Mesenteric fat pad (tissue), 1 donor: ENCODE measurements at places on chromosomes 4 and X. TPM values are rescaled to one million over a fixed set of nuclear protein-coding genes. Genes with fewer than 3 reads are reported as not detected.

DNA sequence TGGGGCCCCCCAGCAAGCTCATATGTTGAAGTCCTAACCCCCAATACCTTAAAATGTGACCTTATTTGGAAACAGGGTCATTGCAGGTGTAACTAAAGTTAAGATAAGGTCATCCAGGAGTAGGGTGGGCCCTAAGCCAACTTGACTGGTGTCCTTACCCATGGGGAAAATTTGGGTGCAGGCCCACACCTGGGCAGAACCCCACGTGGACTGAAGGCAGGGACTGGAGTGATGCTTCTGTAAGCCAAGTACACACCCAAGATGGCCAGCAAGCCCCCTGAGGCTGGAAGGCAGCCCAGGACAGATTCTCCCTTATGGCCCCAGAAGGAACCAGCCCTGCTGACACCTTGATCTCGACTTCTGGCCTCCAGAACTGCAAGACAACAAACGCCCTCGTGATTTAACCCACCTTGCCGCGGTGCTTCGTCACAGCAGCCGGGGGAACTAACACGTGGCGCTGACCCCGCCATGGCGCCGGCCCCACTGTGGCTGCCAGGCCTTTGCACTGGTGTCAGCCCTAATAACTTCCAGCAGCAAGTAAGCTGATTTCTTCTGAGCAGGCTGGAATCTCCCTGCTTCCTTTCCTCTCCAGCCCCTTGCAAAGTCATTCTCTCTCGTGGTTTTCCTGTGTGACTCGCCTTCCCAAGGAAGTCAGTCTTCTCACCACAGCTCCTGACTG lies 23.2 kb upstream of the MXD4 start:
- no peak for DNase-seq

- DNase-seq = no peak
Measured at GRCh38 chr4:174461466-174462106, 60.7 kb downstream of the HPGD start.

DNA sequence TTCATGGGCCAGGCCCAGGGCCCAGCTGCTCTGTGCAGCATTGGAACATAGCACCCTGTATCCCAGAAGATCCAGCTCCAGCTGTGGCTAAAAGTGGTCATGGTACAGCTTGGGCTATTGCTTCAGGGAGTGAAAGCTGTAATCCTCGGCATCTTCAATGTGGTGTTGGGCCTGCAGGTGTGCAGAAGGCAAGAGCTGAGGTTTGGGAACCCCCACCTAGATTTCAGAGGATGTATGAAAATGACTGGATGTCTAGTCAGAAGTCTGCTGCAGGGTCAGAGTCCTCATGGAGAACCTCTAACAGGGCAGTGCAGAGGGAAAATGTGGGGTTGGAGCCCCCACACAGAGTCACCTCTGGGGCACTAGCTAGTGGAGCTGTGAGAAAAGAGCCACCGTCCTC lies 341.7 kb downstream of the PPP3CA start:
- no peak for DNase-seq

DNA sequence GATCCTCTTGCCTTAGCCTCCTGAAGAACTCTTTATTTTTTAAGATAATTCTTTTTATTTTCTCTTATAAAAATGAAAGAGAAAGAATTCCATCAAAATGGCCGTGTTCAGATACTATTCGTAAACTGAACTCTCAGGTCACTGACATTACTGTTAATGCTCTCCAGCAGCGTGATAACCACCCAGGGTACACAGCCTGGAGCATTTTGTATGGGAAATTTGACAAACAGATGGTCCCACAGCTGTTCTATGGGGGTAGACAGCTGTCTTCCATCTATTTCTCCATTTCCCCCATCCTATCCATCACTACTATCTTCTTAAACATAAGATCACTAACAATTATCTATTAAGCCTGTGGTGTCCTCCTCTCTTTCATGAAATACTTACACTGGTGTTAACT lies 47.8 kb downstream of the SYNPO2 start:
- DNase-seq = no peak

DNA sequence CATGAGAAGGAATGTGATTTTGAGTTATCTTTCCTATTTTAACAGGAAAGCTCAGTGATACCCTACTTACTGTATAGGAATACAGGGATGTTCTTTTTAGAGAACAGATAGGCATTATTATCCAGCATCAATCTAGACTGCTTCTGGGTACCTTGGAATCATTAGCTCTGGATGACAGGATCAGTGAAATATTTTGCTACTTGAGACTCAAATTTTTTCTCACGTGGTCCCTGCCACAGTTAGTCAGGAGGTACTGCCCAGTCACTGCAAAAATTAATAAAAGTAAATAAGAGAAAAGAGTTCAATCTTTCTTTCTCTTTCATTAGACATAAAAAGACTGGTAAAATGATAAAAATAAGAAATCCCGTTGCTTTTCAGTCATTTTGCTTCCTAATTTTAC lies 5.5 kb downstream of the ZNF827 start:
- no peak for DNase-seq

DNA sequence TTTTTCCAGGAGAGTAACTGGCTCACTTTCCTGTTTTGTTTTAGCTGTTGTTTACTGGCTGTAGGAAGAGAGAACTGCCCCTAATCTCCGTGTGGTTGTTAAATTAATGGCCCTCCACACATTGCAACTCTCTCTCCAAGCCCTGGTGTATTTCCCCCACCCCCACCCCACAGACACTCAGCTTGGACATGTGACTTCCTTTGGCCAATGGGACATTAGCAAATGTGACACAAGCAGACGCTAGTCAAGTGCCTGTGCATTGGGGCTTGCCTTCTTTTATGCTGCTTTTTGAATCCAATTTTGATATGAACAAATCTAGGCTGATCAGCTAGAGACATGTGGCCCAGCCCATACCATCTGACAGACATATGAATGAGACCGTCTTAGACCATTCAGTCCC lies 59.6 kb upstream of the TAB3 start:
- DNase-seq = no peak

DNA sequence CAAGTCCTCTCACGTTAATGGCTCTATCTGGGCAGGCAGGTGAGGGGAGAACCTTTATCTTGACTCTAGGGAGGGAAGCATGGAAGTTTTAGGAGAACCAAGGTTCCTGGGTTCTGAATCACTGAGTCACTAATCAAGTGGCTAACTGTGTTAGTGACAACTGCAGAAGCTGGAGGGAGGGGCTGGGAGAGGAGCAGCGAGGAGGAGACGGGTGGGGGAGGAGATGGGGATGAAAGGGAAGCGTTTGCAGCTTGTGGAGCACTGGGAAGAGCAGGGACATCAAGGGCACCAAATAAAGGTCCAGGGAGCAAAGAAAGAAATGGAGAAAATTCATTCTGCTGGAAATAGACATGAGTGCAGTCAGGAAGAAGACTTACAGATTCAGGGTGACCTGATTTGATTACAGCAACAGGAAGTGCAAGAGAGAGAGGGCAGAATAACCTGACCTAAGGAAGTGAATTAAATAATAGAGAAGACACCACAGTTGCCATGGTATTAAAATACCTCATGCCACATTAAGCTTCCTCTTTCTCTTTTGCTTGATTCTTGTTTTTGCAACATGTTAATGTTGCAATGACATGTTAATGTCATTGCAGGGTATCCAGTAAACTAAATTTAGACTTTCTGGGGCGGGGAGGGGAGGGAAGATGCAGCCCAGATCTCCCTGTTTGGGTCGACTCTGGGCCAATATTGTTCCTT lies 4.5 kb upstream of the SETD7 start:
- DNase-seq = no peak

DNA sequence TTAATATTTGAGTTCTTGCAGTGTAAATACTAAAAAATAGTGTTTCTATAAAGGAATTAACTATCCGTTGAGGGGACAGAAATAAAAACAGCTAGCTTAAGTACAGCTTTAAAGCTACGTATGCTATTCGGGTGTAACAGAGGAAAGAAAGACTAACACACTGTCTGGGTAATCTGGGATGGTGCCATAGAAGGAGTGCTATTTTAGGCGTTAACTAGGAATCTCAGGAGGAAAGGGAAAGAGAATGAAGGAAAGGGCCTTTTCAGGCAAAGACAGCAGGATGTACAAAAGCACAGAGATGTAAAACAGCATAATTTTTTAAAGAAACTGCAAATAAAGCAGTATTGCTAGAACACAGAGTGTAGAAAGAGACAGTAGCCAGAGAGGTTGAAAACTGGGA lies 161.8 kb downstream of the RAP1GDS1 start:
- no peak for DNase-seq

DNA sequence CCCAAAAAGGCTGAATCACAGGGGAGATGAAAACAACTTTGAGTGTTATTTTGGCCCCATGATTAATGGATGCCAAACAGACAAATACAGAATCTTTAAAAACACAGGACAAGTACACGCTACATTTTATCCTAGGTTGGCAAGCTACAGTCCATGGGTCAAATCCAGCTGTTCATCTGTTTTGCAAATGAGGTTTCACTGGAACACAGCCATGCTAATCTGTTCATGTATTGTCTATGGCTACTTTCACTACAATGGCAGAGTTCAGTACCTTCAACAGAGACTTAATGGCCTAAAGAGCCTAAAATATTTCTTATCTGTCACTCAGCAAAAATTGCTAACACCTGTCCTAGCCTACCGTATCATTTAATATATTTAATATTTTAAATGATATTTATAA lies 1548.5 kb upstream of the IGFBP7 start:
- DNase-seq = no peak

- DNase-seq = no peak
Measured at GRCh38 chrX:74656079-74656745, 41.8 kb upstream of the RLIM start.

DNA sequence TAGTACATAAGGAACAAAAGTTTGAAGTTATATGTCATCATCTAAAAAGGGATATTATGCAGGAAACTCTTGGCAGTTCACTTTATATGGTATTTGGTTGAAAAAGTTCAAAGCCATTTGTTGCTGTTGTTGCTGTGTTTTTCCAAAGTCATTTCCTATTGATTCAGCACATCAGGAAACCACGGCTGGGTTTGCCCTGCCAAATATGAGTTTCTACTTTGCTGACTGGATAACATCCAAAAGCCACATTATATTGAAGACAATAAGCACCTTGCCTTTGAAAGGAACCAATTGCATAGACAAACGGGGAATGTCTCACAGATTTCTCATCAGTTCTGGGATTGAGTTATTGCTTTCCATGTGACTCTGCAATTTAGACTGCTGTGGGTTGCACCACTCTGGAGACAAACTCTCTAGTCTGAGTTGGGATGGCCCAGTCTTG lies 206.1 kb downstream of the SLC39A8 start:
- DNase-seq = no peak

DNA sequence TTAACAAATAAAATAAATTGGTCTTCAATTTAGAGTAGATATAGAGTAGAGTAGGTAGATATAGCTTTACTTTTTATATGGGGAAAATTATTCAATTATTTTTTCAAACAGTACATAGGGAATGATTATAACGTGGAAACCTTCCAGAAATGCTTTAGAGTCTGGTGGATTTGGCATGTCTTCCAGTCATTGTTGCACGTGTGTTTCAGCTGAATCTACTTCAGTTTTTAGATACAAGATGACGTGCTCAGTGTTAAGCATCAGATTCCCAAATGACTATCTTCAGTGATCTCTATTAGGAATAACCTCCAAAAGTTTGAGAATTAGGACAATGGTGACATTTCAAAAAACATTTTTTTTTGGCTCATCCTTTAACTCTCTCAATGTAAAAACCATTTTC lies 616.9 kb downstream of the ANKRD50 start:
- DNase-seq = no peak

DNA sequence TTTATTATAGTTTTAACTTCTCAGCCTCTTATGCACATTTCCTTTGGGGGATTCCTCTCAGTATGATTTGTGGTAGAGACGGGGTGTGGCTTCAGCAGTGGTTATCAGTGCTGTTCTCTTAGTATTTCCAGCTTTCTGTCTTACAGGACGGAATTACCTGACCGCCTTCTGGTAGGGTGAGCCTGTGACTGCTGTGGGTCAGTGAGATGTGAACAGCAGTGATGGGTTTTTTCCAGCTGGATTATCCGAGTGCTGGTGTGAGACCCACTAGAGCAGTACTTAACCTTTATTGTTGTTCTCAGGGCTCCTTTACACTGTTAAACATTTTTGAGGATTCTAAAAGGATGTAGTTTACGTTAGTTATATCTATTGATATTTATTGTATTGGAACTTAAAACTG lies 135.2 kb downstream of the SLIT2 start:
- no peak for DNase-seq

GRCh38 chrX:20235755-20236154 lies 31.0 kb downstream of the RPS6KA3 start:
- DNase-seq = no peak

- DNase-seq = peak; percentile 68
Measured at GRCh38 chrX:152733261-152733975, at the start of the genes CSAG1 and MAGEA12. TSS of gene CSAG1 (minus strand) at chrX:152733721. CDS start at chrX:152732460, 1,261 bp downstream. TSS of gene MAGEA12 (plus strand) at chrX:152733757. CDS start at chrX:152736162, 2,405 bp downstream.

DNA sequence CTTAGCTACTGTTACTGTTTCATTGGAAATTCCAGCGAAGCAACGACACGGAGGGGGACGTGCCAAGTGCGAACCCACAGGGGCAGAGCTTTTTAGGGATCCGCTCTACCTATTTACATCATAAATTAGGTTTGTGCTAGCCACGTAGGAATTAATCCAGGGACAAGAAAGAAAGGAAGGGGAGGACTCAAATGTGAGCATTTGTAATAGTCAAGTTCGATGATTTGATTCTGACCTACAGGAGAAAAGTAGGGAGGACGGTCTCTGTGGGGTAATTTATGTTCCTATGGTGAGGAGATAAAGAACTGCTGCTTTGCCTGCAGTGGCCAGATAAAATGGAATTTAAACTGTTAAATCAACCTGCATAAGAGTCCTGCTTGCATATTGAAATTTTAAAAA lies 1.7 kb downstream of the INTS6L start:
- no peak for DNase-seq

GRCh38 chr4:7194251-7195140 lies 2.2 kb downstream of the SORCS2 start:
- DNase-seq = peak; percentile 86

DNA sequence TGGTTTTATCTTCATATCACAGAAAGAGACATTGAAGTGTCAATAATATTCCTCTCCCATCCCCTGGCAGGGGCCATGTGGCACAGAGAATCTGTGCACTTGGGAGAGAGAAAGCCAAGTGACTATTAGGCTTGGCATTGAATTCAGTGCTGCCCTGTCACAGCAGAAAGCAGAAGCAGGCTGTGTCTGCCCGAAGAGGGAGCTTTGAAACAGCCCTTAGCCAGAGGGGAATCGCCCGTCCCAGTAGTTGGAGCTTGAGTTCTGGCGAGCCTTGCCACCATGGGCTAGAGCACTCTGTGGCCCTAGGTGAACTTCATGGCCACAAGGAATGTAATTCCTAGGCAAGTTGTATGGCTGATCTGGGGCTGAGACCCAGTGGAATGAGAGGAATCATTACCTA lies 282.5 kb upstream of the PCDH10 start:
- DNase-seq = no peak

- no peak for DNase-seq
Measured at GRCh38 chr4:169626331-169627282, 6.2 kb downstream of the CLCN3 start.

The RAB39B gene
- 0.13 TPM for total RNA-seq

The STAP1 gene
- total RNA-seq = not detected

The TRPC5OS gene
- not detected for total RNA-seq

The GPRASP1 gene
- 4.0 TPM for total RNA-seq

The NUDT10 gene
- not detected for total RNA-seq

The PYURF gene
- total RNA-seq = 81.0 TPM

The WAS gene
- 22.0 TPM for total RNA-seq

The TDO2 gene
- not detected for total RNA-seq

The MAGEC2 gene
- not detected for total RNA-seq

The NPY1R gene
- 17.2 TPM for total RNA-seq

The SNX12 gene
- 53.6 TPM for total RNA-seq

The ARHGAP36 gene
- not detected for total RNA-seq

The PGK1 gene
- total RNA-seq = 339 TPM

The MAGEA3 gene
- not detected for total RNA-seq

The PHOX2B gene
- total RNA-seq = not detected
